ENCODE measurements at places on chromosomes 16 and 17. TPM values are rescaled to one million over a fixed set of nuclear protein-coding genes. Genes with fewer than 3 reads are reported as not detected.

- DNase-seq, result no peak
Observed at GRCh38 chr17:43454868-43455267, 28.9 kb upstream of the DHX8 start.

GRCh38 chr16:88406096-88407041, 23.6 kb downstream of the ZNF469 start:
- no peak for DNase-seq

GRCh38 chr17:78132084-78132676, 1.6 kb downstream of the TMC8 start:
- no peak for DNase-seq

KRT40 gene
- not detected for total RNA-seq

DNA sequence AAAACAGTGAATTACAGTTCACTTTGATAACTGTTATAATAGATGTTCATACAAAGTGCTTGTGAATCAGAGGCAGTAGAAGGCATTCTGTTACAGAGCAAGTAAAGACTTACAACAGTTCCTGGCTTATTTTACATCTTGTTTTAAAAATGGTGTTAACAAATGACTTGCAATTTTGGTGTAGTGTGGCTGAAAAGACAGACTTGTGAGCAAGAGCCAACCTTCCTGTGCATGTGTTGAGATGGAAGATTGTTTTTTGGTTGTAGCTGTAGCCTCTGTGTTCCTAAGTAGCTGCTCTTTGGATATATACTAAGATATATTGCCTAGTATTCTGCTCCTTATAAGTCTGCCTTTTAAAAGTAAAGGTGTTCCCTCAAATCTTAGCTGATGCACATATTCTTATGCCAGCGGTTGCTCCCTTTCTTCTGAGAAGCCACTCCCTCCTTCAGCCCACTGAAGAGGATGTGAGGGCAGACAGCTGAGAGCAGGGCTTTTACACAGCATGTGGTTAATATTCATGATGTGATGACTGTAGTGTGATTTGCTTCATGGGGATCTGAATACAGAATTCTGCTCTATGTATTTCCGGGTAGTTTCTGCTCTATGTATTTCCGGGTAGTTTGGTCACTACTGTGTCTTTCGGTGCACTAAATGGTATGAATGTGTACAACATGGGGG, 182.3 kb downstream of the PHKB start:
- DNase-seq, result no peak
